ENCODE measurements at places on chromosomes 3 and 15. TPM values are rescaled to one million over a fixed set of nuclear protein-coding genes. Genes with fewer than 3 reads are reported as not detected.

DNA sequence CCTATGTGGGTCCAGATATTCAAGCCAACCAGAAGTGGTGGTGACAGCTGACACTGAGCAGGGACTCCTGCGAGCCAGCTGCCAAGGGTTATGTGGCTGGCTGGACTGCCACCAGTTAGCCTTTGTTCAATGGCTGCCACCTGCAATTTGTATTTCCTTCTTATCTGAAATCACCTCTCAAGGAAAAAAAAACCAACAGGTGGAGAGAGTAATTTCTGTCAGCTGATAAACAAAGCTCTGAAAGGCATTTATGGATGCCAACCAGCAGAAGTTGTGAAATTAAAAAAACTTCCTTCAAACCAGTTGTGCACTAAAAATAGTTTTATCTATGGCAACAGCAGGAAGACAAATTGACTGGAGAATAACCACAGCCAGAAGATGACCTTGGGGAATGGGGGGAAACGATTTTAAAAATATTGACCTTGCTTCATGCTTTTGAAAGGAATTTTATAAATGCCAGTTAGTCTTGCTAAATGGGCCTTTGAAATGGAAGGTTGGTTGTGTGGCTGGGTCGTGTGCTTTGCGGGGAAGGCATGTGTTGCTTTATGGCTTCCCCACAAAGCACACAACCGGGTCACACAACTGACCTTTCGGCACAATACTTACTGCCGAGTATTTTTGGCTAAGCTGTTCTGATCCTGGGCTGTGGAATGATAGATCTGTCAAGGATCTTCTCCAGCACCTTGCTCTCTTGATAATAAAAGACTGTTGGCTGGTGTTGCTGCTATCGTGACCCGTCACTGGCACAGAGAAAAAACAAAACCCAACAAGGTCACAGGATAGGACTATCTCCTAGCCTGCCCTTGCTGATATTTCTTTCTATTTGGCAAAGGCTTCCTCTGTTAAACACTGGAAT is 3.5 kb downstream of the MYZAP start:
- H3K27me3 ChIP-seq = peaks cover 41% of the 10 kb centered on the region
- DNase-seq = no peak
- H3K36me3 ChIP-seq = no peaks in the 10 kb centered on the region
- H3K4me3 ChIP-seq = no peak overlapping the region

DNA sequence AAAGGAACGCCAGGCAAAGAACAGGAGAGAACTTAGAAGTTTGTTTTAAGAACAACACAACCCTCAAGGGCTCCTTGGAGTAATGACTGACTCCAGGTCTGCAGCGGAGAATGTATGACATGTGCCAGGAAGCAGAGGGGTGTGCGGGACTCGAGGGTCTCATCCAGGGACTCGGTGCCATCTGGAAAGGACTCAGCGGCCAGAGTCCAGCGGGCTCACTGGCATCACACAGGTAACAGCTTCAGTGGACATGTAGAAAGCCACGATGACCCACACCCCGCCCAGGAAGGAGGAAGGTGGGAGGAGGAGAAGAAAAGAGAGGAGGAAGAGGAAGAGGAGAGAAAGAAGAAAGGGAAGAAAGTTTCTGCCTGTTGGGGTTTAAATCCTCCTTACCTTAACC is 21.4 kb downstream of the GP9 start:
- H3K4me3 ChIP-seq = no peak overlapping the region
- no peaks in the 10 kb centered on the region for H3K4me1 ChIP-seq
- DNase-seq = no peak
- H3K27ac ChIP-seq = no peak overlapping the region
- H3K27me3 ChIP-seq = no peaks in the 10 kb centered on the region

DNA sequence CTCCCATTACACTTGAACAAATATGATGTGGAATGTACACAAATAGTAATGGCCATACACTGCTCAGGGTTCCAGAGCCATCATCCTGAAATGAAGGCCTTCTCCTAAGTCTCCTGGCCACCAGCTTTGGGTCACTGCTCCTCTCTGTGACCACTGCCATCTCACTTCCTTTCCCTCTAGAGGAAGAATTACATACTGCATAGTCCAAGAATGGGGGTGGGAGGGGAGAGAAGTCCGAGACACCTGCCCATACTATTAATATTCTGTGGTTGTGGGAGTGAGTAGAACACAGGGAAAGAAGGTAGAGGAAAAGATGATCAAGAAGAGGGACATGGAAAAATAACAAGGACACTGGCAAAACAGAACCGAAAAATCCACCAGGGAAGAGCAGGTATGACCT is 20.6 kb downstream of the ETV5 start:
- peaks cover under 1% of the 10 kb centered on the region for H3K27me3 ChIP-seq
- DNase-seq = no peak
- no peak overlapping the region for H3K27ac ChIP-seq
- H3K4me1 ChIP-seq = peaks cover 11% of the 10 kb centered on the region
- H3K36me3 ChIP-seq = no peaks in the 10 kb centered on the region

GRCh38 chr15:42071717-42072116 is 22.6 kb downstream of the PLA2G4D start:
- no peak overlapping the region for H3K27ac ChIP-seq
- H3K4me3 ChIP-seq = no peak overlapping the region
- no peaks in the 10 kb centered on the region for H3K27me3 ChIP-seq
- no peaks in the 10 kb centered on the region for H3K4me1 ChIP-seq
- H3K36me3 ChIP-seq = no peaks in the 10 kb centered on the region
- DNase-seq = no peak

DNA sequence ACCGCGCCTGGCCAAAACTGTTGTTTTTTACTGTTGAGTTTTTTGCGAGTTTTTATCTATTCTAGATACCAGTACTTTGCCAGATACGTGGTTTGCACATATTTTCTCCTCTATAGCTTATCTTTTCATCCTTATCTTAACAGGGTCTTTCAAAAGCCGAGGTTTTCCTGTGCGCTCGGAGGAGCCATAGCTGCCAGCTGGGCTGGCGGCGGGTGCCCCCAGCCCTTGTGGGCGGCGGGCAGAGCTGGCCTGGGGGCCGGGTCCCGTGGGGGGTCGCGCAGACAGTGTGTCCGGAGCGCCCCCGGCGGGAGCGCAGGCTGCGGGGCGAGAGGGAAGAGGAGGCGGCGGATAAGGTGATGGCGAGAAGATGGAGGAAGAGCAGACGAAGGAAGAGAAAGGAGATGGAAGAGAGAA is 11.1 kb upstream of the EIF4A2 start:
- H3K4me3 ChIP-seq = no peak overlapping the region
- no peak for DNase-seq
- H3K36me3 ChIP-seq = no peaks in the 10 kb centered on the region

DNA sequence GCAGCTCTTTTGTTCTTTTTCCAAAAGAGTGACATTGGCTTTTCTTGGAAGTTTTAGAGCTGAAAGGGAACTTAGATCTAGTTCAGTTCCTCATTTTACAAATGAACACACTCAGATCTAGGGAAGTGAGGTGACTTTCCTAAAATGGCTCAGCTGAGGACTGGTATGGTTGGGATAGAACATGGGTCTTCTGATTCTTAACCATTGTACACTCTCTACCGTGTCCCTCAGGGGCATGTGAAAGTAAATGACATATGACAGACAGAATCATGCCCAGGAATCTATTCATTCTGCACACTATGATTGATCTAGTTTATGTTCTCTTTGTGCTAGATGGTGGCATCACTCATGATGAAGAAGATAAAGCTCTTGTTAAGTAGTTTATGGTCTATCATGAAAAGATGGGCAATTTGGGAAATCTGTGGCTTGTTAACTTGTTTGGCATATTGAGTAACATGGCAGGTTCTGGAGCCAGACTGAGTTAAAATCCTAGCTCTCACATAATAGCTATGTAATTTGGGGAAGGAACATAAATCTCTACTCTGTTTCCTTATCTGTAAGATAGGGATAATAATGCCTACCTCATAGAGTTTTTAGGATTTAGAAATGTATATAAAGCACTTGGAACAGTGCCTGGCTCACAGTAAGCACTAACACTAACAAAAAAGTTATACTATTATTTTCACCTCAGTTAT is 30.9 kb downstream of the UBE2E1 start:
- peaks cover 45% of the 10 kb centered on the region for H3K4me1 ChIP-seq
- DNase-seq = no peak
- H3K27ac ChIP-seq = peak overlapping the region; percentile 31
- no peaks in the 10 kb centered on the region for H3K36me3 ChIP-seq

- no peak overlapping the region for H3K4me3 ChIP-seq
- no peaks in the 10 kb centered on the region for H3K36me3 ChIP-seq
- peaks cover 12% of the 10 kb centered on the region for H3K4me1 ChIP-seq
- no peak for DNase-seq
These were observed 69.2 kb downstream of the MAP2K5 start for GRCh38 chr15:67611370-67612369.

GRCh38 chr3:47291158-47291753 is 8.5 kb downstream of the KLHL18 start:
- H3K27ac ChIP-seq = no peak overlapping the region
- no peaks in the 10 kb centered on the region for H3K27me3 ChIP-seq
- no peaks in the 10 kb centered on the region for H3K36me3 ChIP-seq
- H3K4me1 ChIP-seq = peaks cover 4% of the 10 kb centered on the region
- no peak overlapping the region for H3K4me3 ChIP-seq

SERP1 gene
- total RNA-seq = 120 TPM

COPB2 gene
- total RNA-seq = 86.1 TPM

TMC3 gene
- 0.13 TPM for total RNA-seq

All from neural progenitor cell (in vitro differentiated cells).